Esophagus squamous epithelium (tissue), 5 donors: ENCODE measurements at places on chromosomes 3 and 15.

DNA sequence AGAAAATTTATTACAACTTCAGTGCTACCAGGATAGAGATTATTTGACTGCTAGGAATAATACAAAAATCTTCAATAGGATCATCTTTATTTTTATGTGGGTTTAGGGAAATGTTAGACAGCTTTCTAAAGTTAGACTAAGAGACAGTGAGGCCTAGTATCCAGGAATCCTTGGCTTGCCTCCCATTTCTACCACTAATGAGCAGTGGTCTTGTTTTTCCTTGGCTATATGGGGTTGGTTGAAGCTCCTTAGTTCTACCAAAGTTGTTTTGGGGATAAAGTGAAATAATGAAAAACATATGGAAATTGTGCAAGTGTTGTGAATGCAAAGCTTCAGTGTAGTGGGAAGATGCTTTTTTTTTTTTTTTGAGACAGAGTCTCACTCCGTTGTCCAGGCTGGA lies 16.8 kb downstream of the AP4E1 start:
- DNase-seq: no peak

DNA sequence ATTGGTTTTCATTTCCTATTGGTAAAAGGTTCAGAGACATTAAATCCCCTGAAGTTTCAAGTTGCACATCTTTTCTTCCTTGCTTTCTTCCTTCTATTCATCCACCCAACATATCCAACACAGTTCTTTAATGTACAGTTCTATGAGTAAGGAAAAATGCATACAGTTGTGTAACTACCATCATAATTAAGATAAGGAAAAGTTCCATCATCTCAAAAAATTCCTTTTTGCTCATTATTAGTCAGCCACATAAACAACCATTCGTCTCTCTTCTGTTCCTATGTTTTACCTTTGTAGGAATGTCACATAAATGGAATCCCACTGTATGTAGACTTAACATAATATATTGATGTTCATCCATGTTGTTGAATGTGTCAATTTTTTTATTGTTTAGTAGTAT lies 211.1 kb upstream of the ADAMTS9 start:
- no peak for DNase-seq

GRCh38 chr3:184549796-184550577 lies 11.6 kb upstream of the EPHB3 start:
- DNase-seq: no peak

- no peak for DNase-seq
Measured at GRCh38 chr3:192481638-192482037, 245.7 kb downstream of the FGF12 start.

DNA sequence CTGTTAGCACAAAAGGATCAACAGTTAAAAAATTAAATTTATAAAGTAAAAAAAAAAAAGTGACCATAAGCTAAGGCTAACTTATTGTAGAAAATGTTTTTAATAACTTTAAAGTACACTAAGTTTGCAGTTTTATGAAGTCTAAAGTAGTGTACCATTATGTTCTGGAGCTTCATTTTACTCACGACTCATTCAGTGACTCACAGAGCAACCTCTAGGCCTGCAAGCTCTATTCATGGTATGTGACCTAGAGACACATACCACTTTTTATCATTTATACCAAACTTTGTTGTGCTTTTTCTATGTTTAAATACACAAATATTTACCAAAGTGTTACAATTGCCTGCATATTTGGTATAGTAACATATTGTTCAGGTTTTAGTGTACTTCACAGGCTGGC lies 1552.3 kb downstream of the OTOL1 start:
- DNase-seq: no peak

DNA sequence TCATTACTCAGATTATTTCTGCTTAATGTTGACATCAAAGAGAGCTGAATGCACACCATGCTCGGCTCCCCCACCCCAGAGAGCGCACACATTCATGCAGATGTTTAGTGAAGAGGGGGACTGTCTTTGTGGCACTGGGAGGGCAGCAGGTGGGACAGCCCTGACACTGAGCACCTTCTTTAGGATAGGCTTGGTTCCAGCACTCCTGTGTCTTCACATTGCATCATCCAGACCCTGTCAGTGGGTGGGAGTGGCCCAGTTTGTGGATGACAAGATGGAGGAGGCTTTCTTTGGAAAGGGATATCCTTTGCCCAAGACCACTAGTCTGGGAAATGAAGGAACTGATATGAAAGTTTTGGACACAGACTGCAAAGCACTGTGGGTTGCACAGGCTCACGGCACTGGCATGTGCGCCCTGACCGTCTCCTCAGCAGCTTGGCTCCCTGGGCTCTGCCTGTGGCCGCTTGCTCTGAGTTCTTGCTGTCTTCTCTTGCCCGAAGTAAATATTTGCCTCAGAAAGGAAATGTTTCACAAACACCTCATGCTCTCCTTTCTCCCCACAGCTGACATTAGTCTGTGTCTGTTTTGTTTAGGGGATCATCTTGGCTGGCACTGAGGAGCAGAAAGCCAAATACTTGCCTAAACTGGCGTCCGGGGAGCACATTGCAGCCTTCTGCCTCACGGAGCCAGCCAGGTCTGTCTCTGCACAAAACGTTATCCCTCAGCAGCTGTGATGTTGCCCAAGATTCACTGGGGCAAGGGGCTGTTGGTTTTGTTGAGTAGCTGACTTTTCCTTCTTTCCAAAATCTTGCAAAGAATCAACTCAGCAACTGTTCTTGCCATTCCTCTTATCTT lies 16.6 kb downstream of the ACAD9 start:
- DNase-seq: no peak

- DNase-seq: no peak
Measured at GRCh38 chr3:179929091-179929529, 107.6 kb downstream of the PEX5L start.
